ENCODE measurements at places on chromosomes 12 and 14.
A peak's percentile ranks its signal among the peaks of the same experiment; 100 is the strongest.

- no peak for DNase-seq
Observed at GRCh38 chr12:53226815-53227214, 5.2 kb downstream of the RARG start.

DNA sequence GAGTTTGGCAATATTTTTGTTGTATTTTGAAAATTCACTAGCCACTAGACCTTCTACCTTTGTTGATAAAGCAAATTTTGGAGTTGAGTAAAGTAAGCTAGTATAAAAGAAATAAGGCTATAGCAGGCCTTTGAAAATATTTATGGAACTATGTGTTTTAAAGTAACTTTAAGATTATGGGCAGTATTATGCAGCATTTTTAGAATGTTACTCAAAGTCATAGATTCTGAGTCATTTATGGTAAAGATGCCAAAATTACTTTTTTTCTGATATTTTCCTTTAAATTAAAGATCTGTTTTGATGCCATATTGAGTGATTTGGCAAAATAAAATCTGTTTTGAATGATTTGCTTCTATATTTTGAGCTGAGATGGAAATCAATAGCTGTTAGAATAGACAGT is 57.2 kb downstream of the SYNE2 start:
- no peak for DNase-seq

DNA sequence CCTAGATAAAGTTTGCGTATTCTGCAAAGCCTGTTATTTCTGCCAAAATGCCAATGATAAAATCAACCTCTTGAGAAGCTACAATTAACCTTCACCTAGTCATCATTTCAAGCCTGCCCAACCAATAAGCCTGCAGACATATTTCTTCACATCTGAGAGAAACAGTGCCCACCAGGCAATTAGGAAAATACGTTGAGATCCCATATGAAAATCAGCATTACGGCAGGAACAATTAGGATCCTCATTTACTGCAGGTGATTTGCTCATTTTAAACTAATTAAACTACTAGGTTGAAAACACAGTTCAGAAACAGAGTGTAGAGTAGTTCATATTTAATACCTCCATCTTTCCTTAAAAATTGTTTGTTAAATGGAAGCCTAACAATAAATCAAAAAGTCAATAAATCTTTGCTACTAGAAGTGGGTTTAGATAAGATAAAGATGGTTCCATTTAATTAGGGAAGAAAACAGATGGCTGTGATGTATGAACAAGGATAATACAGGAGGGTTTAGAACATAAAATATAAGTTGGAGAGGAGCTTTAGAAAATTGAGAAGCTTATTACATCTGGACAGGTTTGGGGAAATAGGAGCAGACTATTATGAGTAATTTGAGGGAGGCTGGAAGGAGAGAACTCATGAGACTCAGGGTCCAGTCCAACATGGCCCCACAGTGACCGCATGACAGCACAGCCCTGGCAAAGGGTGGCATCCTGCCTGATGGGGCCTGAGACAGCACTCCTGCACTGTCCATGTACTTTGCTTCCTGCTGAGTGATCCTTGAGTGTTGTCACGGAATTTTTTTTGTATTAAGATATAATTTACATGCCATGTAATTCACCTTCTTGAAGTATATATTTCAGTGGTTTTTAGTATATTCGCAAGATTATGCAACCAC is 26.9 kb upstream of the PYGL start:
- no peak for DNase-seq

GRCh38 chr12:53618275-53618674 is 7.9 kb downstream of the ATF7 start:
- DNase-seq, result no peak

DNA sequence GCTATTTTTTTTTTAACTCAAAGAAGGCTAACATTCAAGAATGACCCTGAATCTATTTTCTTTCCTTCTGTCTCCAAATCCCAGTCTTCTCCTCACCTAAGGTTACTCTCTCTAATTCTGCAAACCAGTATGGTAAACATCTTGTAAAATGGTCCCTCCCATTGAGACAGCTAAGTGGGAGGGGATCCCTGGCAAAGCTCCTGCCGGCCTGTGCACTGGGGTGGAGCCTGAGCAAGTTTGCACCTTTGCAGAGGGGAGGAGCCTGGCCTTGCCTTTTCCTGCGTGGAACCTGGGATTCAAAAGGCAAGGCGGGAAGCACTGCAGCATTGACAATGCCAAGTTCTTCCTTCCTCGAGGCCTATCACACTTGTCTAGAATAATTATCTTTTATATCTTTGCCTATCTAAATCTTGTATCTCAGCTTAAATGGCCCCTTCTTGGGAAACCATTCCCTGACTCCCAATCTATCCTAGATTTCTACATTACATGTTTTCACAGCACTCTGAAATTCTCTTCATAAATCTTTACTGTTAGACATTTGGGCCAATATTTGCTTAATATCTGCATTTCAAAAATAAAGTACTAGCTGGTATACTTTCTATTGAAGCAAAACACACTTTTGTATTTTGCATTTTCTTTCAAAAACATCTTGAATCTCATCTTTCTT is 83.0 kb downstream of the EPS8 start:
- no peak for DNase-seq

DNA sequence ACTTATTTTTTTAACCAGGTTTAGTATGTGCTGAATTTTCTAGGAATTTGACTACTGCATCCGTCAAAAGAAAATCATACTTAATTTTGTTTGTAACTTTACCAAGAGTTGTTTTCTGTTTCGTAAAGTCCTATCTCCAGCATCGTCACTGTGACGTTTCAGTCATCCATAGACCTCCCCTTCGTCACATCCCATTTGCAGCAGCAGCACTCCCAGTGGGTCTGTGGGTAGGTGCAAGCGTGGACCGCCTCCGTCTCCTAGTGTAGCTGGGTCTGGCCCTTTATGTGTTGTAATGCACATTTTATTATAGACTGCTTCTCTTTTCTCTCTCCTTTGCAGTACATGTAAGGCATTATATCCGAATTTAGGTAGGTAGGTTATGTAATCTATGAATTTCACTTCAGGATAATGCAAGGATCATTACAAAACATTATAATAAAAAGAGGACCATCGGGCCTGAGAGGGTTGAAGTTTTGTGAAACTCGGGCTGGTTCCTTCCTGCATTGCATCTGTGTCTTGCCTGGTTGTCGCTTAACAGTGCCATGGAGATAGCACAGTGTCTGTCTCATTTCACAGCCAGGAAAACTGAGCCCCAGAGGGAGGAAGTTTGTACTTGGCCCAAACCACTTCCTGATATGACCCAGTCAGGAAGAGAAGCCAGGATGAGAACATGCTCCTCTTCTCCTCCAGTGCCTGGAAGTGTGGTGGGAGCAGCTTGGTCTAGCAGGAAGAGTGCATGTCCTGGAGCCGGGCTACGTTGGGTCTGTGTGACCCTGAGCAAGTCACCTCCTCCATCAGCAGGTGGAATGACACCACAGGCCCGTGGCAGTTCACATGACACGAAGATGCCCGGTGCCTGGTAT is 41.3 kb downstream of the EVL start:
- DNase-seq, result peak; percentile 66

GRCh38 chr12:108289350-108290161 is 49.6 kb downstream of the CMKLR1 start:
- DNase-seq, result no peak

- DNase-seq, result no peak
Observed at GRCh38 chr14:81165188-81165587, 55.6 kb downstream of the GTF2A1 start.

Measured in CD4-positive, alpha-beta T cell treated with Interleukin-4 for 1 hour (primary cell).